ENCODE measurements at places on chromosomes 1 and 21.
A peak's percentile ranks its signal among the peaks of the same experiment; 100 is the strongest.

GRCh38 chr1:119981986-119982815, 85.9 kb upstream of the ADAM30 start:
- DNase-seq: no peak

- DNase-seq: no peak
These were observed 51.6 kb downstream of the PLEKHA6 start for GRCh38 chr1:204308023-204308628.

DNA sequence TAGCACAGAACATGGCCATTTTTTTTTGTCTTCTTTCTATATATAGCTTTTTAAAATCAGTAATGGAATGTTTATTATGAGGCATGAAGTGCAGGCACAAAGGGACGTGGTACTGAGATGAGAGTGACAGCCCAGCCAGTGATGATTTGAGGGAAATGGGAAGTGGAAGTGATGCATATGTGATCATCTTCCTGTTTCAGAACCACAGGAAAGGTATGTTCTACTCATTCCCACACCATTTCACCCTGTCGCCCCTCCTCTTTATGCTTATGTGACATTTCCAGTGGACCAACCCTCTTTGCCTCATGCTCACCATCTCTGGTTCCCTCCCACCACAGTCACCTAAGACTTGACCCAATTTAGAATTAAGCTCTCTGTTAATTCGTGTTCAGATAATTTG, 24.3 kb downstream of the PTGS2 start:
- DNase-seq: no peak

DNA sequence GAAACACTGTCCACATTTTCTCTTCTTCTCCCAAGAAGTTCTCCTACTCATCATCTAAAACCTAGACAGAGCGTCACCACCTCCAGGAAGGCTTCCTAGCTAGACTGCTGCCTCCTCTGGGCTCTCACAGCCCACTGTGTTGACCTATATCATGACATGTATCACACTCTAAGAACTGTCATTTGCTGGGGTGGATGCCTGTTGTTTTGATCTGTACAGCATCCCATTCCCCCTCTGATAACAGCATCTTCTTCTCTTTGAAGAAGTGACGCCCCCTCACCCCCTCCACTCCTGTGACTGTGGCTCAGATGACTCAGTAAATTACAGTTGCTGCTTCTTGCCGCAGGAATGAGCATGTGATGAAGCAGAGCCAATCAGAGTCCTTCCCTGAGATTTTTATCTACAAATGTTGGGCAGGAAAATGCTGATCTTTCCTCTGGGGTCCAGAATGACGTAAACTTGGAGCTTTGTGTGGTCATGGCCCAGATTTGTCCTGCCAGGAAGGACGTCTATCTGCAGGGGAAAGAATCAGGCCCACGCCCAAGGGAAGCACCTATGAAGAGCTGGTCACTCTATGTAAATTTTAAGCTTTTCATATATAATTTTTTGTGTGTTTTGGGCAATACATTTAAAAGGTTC, 28.0 kb upstream of the FOXO6 start:
- no peak for DNase-seq

- DNase-seq: peak; percentile 52
These were observed 21.2 kb downstream of the OVGP1 start for GRCh38 chr1:111406321-111406768.

- no peak for DNase-seq
These were observed at the start of gene KCNJ10 for GRCh38 chr1:160069460-160070231. TSS of gene KCNJ10 (minus strand) at chr1:160070160. CDS start at chr1:160042532, 27,628 bp downstream.

- DNase-seq: no peak
These were observed 1.3 kb downstream of the MTFR1L start for GRCh38 chr1:25821112-25821476.

DNA sequence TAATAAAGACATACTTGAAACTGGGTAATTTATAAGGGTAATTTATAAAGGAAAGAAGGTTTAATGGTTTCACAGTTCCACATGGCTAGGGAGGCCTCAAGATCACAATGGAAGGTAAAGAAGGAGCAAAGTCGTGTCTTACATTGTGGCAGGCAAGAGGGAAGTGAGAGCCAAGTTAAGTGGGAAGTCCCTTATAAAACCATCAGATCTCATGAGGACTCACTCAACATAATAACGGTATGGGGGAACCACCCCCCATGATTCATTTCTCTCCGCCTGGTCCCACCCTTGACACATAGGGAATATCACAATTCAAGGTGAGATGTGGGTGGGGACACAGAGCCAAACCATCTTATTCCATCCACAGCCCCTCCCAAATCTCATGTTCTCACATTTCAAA, 76.8 kb upstream of the ZNF678 start:
- no peak for DNase-seq
